Sigmoid colon (tissue), 7 donors: ENCODE measurements at places on chromosomes 1 and 21. TPM values are rescaled to one million over a fixed set of nuclear protein-coding genes. Genes with fewer than 3 reads are reported as not detected.

GRCh38 chr1:117892512-117892911 lies 36.9 kb downstream of the GDAP2 start:
- no peak overlapping the region for H3K4me3 ChIP-seq
- H3K36me3 ChIP-seq, result no peaks in the 10 kb centered on the region
- H3K4me1 ChIP-seq, result no peaks in the 10 kb centered on the region
- H3K27ac ChIP-seq, result no peak overlapping the region
- H3K27me3 ChIP-seq, result no peaks in the 10 kb centered on the region

DNA sequence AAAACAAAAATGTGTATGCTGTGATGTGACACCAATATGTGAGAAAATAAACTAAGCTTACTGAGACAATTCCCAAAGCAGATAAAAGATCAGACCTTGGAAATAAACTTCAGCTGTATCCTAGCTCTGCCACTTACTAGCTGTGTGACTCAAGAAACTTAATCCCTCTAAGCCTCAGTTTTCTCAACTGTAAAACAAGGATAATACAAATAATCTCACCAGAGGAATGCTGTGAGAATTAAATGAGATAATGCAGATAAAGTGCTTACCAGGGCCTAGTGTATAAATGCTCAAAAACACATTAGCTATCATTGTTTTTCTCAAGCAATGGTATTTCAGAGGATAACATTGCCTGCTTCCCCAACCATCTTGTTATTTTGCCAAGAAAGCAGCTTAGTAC lies 2.1 kb downstream of the HEATR1 start:
- no peak overlapping the region for H3K27ac ChIP-seq
- peaks cover 15% of the 10 kb centered on the region for H3K4me1 ChIP-seq
- H3K27me3 ChIP-seq, result no peaks in the 10 kb centered on the region

- no peaks in the 10 kb centered on the region for H3K36me3 ChIP-seq
- no peak for DNase-seq
- no peak overlapping the region for H3K27ac ChIP-seq
- H3K27me3 ChIP-seq, result no peaks in the 10 kb centered on the region
Measured at GRCh38 chr1:209755256-209755655, 597 bp upstream of the TRAF3IP3 start.

GRCh38 chr1:223106856-223107255 lies 36.2 kb downstream of the TLR5 start:
- no peak overlapping the region for H3K27ac ChIP-seq
- DNase-seq, result no peak
- H3K36me3 ChIP-seq, result no peaks in the 10 kb centered on the region
- H3K4me1 ChIP-seq, result no peaks in the 10 kb centered on the region
- H3K4me3 ChIP-seq, result no peak overlapping the region
- H3K27me3 ChIP-seq, result no peaks in the 10 kb centered on the region

- no peak overlapping the region for H3K4me3 ChIP-seq
- no peaks in the 10 kb centered on the region for H3K27me3 ChIP-seq
- H3K36me3 ChIP-seq, result no peaks in the 10 kb centered on the region
- no peak overlapping the region for H3K27ac ChIP-seq
Measured at GRCh38 chr1:108575375-108575774, 15.5 kb downstream of the EEIG2 start.

UBL4B gene
- 0.33 TPM for total RNA-seq
